ENCODE measurements at places on chromosomes 5 and 9.

- H3K36me3 ChIP-seq, result no peaks in the 10 kb centered on the region
- H3K4me1 ChIP-seq, result peaks cover 26% of the 10 kb centered on the region
- no peak overlapping the region for H3K4me3 ChIP-seq
- H3K27me3 ChIP-seq, result peaks cover 85% of the 10 kb centered on the region
These were observed 7.7 kb upstream of the PITX1 start for GRCh38 chr5:135041726-135042125.

- peaks cover 43% of the 10 kb centered on the region for H3K27me3 ChIP-seq
- H3K27ac ChIP-seq, result no peak overlapping the region
- no peak for DNase-seq
- peaks cover 16% of the 10 kb centered on the region for H3K4me1 ChIP-seq
- no peaks in the 10 kb centered on the region for H3K36me3 ChIP-seq
These were observed 48.2 kb downstream of the DAB2IP start for GRCh38 chr9:121699571-121700164.

DNA sequence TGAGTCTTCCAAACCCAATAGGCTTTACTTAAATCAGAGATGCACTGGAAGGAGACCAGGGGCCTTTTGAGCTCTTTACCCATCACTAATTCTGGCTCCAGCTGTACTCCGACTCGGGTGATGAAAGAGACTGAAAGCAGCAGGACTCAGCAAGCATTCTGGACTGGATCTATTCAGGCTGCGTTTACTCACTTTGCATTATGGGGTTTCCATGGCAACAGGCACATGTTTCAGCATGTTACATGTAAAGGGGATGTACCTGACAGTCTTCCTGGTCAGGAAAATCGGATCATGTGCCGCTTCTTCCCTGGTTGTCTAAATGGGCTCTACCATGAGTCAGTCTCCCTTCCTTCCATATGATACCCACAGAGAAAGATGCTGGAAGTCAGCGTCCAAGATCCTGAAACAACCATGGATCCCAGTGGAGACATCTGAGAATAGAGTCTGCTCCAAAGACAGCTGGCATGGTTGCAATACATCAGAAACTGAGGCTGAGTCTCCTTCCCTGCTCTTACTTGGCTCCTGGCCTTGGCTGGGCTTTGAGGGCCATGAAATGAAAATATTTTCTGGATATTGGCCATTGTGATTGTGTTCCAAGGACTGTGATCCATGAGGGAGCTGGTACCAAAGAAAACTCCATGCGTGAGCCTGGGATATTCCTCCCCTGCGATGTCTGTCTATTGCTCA is 102.5 kb upstream of the TNC start:
- no peaks in the 10 kb centered on the region for H3K36me3 ChIP-seq
- DNase-seq, result no peak
- H3K27ac ChIP-seq, result no peak overlapping the region
- no peak overlapping the region for H3K4me3 ChIP-seq

GRCh38 chr5:4197151-4197550 is 601.5 kb downstream of the IRX1 start:
- no peaks in the 10 kb centered on the region for H3K4me1 ChIP-seq
- no peak overlapping the region for H3K4me3 ChIP-seq
- no peak overlapping the region for H3K27ac ChIP-seq
- no peaks in the 10 kb centered on the region for H3K36me3 ChIP-seq
- no peak for DNase-seq

GRCh38 chr5:83493644-83494043 is 22.1 kb downstream of the VCAN start:
- no peak for DNase-seq
- H3K4me3 ChIP-seq, result no peak overlapping the region
- H3K4me1 ChIP-seq, result no peaks in the 10 kb centered on the region
- H3K27ac ChIP-seq, result no peak overlapping the region
- no peaks in the 10 kb centered on the region for H3K36me3 ChIP-seq
- H3K27me3 ChIP-seq, result no peaks in the 10 kb centered on the region

- H3K4me1 ChIP-seq, result no peaks in the 10 kb centered on the region
- H3K27me3 ChIP-seq, result no peaks in the 10 kb centered on the region
- H3K27ac ChIP-seq, result no peak overlapping the region
- no peak for DNase-seq
These were observed 374.0 kb downstream of the NFIB start for GRCh38 chr9:13939701-13940490.

GRCh38 chr5:39452846-39453245 is 28.1 kb upstream of the DAB2 start:
- no peak overlapping the region for H3K4me3 ChIP-seq
- H3K27ac ChIP-seq, result no peak overlapping the region
- H3K27me3 ChIP-seq, result peaks cover 4% of the 10 kb centered on the region
- H3K36me3 ChIP-seq, result no peaks in the 10 kb centered on the region
- no peak for DNase-seq

- no peak overlapping the region for H3K27ac ChIP-seq
- H3K36me3 ChIP-seq, result no peaks in the 10 kb centered on the region
- DNase-seq, result no peak
- H3K27me3 ChIP-seq, result no peaks in the 10 kb centered on the region
- H3K4me1 ChIP-seq, result no peaks in the 10 kb centered on the region
These were observed 28.1 kb downstream of the NTRK2 start for GRCh38 chr9:84697509-84698114.
